H7 (cell line): ENCODE measurements at places on chromosomes 1 and 21.
A peak's percentile ranks its signal among the peaks of the same experiment; 100 is the strongest.

DNA sequence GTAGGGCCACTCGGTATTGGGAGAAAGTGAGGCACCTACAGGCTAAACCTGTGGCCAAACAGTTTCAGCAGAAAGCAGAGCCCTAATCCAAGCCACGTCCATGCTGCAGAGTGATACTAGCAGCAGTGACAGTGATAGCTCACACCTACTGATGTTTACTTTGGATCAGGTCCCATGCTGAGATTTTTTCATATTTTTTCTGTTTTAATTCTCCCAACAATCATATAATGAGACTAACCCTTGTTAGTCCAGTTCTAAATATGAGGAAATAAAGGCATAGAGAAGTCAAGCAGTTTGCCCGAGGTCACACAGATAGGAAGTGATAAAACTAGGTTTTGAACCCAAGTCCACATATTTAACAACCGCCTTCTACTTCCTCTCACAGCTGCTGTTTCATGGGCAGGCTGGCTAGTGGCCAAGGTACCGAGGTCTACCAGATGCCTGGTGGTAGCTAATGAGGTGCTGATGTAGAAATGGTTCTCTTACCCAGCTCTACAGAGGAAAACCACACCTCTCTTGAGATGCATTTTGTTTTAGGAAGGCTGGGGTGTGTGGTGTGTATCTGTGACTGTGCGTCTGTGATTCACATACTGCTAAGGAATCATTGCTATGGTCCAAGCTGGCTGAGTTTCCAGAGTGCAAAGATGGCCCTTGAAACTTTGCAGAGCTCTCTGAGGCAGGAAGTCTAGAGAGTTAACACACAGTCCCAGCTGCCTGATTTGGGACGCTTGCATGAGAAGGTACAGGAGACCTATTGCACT lies 80.3 kb upstream of the ARTN start:
- DNase-seq: no peak

GRCh38 chr1:161921990-161922389 lies 101.7 kb downstream of the OLFML2B start:
- DNase-seq: no peak

DNA sequence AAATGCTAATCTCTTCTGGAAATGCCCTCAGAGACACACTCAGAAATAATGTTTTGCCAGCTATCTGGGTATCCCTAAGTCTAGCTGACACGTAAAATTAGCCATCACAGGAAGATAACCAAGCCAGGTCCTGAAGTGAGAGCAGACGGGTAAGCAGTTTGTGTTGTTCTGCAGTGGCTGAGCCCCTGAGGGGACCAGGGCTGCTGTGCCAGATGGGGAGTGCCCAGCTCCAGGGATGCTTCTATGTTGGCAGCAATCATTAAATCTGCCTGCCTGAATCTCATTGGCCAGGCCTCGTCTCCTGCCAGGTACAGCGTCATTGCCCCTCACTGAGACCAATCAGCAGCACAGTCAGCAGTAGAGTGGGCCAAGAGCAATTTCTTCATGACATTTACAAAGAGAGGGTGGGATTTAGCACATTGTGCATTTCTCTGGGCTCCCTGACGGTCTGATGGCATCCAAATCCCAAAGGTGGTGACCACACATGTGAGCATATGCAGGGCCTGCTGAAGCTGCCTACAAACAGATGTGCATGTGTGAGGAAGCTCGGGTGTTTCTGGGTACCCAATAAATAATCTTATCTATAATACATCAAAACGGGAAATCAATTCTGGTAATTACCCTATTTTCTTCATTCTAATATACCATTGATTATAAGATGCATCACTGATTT lies 58.7 kb upstream of the LRRN2 start:
- DNase-seq: no peak

DNA sequence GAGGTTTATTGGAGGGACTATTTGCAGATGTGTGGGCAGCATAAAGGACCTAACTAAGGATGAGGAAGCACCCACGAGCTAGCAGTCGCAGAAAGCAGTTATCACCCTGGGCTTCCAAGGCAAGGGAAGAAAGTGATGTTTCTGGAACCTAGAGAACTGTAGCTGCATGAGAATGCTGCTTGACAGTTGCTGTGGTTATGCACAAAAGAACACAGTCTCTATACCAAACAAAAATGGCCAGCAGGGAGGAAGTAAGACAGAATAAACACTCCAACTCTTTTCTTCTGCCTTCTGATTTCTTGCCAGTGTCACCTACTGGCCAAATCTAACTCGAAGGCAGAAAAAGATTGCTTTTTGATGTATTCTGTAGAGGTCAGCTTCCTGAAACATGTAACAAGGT lies 190.2 kb downstream of the RASAL2 start:
- peak; percentile 13 for DNase-seq

GRCh38 chr1:10257851-10258250 lies 47.5 kb downstream of the KIF1B start:
- DNase-seq: no peak
